ENCODE measurements at places on chromosomes 5 and 9. TPM values are rescaled to one million over a fixed set of nuclear protein-coding genes. Genes with fewer than 3 reads are reported as not detected.

Gene FAM153A
- total RNA-seq, result not detected

Gene S100Z
- total RNA-seq, result not detected

Gene PRRX2
- 12.5 TPM for total RNA-seq

Gene HAPLN1
- total RNA-seq, result not detected
